Right lung (tissue), 10 donors: ENCODE measurements at places on chromosomes 11 and 22.
A peak's percentile ranks its signal among the peaks of the same experiment; 100 is the strongest.

DNA sequence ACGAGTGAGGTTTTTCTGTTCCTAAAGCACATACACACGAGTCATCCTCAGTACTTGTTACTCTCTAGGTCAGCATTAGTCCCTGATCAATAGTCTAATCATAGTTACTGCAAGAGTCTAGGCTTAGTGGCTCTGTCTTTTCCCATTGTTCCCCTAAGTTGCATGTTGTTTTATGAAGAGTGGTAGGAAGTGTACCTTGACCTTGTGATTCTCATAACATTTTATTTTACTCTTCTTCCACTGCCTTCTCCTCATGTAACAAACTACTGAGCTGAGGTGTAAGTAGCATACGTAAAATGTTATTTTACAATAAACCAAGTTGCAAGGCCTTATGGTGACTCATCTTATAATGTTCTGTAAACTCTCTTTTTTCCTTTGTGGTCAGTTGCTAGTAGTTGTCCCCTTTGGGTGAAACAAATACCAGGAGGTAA is 15.0 kb downstream of the METTL15 start:
- DNase-seq = no peak

DNA sequence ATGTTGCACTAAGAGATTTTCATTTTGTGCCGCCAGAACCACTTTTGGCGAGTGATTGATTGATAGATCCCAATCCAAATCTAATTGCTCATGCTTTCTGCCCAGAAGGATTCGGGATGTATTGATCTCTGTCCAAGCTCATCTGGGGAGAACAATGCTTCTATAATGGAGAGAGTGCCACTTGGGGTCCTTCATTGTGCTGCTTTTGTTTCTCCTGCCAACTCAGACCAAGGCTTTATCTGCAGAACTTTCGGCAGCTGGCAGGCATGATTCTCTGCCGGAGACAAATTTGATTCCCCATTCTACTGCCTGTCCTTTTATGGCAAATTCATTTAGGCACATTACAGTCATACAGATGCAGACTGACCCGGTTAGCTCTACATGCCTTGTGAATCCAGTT is 62.9 kb upstream of the NTM start:
- DNase-seq = no peak

GRCh38 chr11:43282607-43283440 is 29.0 kb upstream of the API5 start:
- DNase-seq = peak; percentile 36

- DNase-seq = peak; percentile 78
Observed at GRCh38 chr11:27423125-27423524, 49.5 kb downstream of the LGR4 start.

- no peak for DNase-seq
Observed at GRCh38 chr22:40721266-40721665, 42.0 kb downstream of the MCHR1 start.

- DNase-seq = no peak
Observed at GRCh38 chr11:59678118-59678812, 9.4 kb upstream of the PATL1 start.

DNA sequence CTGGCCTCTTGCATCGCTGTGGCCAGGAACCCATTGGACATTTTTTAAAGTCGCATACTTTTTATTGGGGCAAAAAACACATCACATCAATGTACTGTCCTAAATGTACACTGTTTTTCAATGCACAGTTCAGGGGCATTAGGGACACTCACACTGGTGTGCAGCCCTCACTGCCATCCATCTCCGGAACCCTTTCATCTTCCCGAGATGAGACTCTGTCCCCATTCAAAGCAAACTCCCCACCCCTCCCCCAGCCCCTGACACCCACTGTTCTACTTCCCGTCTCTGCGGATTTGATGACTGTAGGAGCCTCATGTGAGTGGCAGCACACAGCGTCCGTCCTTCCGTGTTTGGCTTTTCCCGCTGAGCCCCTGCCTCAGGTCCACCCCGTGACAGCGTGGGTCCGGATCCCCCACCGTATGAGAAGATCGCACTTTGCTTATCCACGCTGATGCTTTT is 41.8 kb upstream of the TH start:
- no peak for DNase-seq

DNA sequence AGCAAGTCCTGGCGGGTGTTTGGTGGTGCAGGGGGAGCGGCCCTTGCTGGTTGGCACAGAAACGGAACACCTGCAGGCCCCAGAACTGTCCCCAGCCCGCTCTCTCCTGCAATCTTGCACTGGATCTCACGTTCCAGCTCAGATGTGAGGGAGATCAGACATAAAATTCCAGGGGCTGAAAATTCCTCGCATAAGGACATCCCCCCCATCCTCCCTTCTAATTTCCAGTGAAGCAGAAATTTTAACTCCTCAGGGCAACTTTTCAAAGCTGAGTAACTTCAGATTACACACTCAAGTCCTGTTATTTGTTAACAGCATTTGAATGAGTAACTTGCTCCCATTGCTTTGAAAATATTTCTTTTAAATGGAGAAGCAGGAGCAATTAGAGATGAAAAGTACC is 40.3 kb upstream of the RASSF10 start:
- DNase-seq = no peak

DNA sequence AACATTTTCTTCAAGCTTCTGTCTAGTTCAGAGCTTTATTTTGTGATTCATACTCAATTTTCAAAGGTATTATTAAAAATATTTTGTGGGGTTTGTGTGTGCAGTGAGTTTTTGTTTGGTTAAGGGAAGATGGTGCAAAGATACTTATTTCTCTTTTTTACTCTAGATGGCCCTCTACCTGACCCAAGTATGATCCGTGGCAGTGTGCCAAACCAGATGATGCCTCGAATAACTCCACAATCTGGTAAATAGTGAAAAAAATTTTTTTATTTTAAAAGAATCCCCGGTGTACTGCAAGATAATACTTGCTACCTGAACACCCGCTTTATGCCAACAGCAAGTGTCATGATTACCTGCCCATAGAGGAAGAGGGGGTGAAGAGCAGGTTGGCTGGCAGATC is 54.2 kb downstream of the EP300 start:
- no peak for DNase-seq

GRCh38 chr11:86802601-86803051 is 2.3 kb downstream of the PRSS23 start:
- no peak for DNase-seq

DNA sequence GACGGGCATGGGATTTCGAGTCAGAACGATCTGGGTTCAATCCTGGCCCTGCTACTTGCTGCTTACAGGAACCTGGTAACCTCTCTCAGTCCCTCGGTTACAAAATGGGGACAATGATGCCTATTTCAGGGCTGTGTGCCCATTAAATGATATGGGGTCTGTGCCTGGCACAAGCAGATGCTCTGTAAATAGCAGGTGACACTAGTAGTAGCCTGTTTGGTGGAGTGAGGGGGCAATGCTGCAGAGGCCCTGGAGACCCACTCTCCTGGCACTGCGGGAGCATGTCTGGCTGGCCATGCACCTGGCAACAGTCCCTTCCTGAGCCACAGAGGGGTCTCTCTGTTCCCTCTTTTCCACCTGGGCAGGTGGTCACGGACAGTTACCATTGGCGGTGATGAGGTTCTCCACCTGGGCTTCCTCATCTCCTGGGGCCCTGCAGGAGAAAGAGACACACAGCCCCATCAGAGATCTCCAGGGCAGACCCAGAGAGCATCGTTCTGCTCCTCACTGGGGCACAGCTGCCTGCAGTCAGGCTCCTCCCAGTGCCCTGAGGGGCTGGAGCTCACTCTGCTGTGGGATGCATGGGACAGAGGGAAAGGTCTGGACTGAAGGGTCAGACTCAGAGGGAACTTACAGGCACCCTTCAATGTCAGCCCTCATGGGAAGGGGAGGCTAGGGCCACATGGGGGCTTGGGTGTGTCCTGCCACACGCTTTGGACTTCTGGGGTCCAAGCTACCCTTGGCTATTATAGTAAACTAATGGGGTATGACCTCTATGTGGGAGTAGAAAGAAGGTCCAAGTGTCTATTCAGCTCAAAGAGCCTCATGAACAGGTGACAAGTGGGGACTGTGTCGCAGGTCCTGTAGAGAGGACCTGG is 15.6 kb upstream of the FXYD2 start:
- DNase-seq = no peak

GRCh38 chr11:63917692-63918506 is 935 bp upstream of the RCOR2 start:
- DNase-seq = no peak

DNA sequence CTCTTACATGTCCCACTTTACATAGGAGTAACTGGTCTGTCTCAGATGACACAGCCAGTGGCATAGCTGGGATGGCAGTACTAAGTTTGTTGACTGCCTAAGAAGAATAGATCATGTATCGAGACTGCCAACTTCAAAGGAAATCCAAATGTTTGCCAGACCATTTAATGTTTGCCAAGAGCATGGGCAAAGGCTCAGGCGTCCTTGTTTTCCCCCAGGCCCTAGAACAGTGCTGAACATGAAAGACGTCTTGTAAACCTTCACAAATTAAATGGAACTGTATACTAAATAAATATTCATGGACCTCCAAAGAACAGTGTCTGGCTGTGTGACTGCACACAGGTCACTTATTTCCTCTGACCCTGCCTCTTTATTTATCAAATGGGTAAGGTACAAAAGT is 234.7 kb upstream of the CCDC90B start:
- no peak for DNase-seq

DNA sequence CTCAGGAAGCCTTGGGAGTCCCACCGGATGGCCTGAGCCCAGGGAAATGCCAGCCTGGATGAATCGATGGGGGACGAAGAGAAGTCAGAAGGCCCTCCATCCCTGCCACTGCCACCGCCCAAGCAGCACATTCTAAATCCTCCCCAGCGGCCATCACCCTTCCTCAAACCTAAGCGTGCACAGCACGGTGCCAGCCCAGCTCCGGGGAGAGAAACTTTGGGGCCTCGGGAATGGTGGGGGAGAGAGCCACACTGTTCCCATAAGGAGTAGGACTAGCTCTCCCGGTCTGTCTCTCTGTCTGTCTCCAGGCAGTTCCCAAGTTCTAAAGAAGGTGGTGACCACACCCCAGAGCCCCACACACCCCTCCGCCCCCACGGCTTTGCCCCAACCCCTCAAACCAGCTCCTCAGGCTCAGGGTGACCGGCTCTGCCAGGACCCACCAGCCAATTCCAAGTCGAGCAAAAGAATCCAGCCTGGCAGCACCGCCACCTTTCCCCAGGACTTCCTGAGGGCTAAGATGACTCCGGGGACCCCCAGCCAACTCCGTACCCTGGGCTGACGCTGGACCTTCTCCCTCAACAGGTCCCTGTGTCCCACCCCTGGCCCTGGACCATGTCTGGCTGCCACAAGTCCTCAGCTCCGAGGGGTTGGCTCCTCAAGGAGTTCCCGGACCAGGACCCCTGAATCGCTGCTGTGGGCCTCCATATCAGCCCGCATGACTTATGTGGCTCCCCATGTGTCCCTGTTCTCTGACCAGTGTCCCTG is 2.7 kb downstream of the AHNAK start:
- no peak for DNase-seq

GRCh38 chr22:41534219-41534618 is 10.1 kb downstream of the POLR3H start:
- DNase-seq = no peak

DNA sequence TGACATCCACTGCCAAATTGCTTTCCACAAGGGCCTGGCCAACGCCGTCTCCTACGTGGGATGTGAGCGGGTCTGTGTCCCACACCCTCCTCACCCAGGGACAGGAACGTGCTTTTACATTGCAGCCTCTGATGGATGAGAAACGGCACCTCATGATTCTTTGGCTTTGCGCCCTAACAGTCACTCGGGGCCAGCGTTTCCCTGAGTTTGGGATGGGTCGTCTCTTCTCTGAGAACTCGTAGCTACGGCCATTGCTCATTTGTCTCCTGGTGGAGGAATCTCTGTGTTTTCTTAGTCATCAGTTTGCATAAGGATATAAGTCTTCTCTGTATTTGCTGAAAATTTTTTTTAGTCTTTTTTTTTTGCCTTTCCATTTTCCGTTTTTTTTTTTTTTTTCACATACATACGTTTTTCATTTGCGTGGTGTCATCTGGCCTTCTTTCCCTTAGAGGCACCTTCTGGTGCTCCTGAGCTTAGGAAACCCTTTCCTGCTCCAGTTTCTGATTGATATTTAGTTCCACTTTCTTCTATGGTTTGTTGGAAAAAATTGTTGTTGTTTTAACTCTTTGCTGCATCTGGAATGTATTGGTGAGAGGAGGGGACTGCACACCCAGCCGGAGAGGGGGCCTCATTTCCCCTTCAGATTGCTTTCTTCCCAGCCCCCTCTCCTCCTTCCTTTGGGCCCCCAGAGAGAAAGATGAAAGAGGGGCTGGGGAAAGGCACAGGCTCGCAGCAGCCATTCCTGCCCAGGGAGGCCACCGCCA is 12.0 kb downstream of the TNNT3 start:
- DNase-seq = no peak

- no peak for DNase-seq
Observed at GRCh38 chr22:23274146-23274526, 93.8 kb downstream of the BCR start.

GRCh38 chr11:63816732-63817131 is 3.5 kb downstream of the SPINDOC start:
- DNase-seq = no peak

- DNase-seq = no peak
Observed at GRCh38 chr11:103749158-103749557, 287.3 kb upstream of the DDI1 start.

DNA sequence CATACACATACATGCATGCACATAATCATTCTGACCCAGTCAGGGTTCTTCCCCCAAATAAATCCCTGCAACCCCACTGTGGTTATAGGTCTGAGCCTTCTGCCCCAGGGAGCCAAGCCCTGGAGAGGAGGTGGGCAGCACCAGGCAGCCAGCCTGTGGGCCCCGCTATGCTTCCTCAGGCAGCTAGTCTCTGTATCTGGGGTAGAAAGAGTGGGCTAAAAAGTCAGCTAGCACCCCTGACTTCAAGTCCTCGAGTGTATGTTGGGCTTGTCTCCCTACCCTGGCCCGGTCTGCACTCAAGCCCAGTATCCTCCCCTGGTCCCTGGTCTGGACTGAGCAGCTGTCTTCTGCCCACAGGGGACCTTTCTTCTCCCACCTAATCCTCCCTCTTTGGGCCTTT is 28.0 kb downstream of the KCNQ1OT1 start:
- no peak for DNase-seq

DNA sequence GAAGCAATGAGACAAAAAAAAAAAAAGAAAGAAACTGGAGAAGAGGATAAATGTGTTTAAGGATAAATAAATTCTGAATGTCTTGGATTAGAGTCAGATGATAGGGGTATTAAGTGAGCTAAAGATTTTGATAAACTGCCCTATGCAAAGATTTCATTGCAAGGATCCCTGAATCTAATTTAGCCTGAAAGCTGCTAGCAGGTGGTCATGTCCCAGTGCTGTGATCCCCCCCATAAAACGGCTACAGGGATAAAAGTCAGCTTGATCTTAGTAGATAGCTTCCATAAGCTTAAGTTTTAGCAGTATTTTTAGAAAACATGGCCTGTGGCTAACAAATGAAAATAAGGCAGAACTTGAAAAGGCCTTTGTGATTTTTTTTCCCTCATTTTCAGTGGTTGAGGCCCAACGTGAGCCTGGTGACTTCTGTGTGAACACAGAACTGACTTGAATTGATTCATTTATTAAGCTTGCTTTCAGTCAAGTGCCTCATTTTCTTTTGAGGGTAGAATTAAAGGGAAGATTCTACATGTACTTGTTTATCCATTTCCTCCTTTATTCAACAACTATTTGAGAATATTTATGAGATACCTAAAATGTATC is 44.5 kb downstream of the CD44 start:
- no peak for DNase-seq
